ENCODE measurements at places on chromosomes 1 and 21.

GRCh38 chr1:157097692-157098091 lies 1.9 kb downstream of the ETV3L start:
- no peak for DNase-seq

- no peak for DNase-seq
Observed at GRCh38 chr1:177925006-177925405, 44.9 kb downstream of the SEC16B start.

- no peak for DNase-seq
Observed at GRCh38 chr1:116927049-116927798, 17.5 kb downstream of the PTGFRN start.

DNA sequence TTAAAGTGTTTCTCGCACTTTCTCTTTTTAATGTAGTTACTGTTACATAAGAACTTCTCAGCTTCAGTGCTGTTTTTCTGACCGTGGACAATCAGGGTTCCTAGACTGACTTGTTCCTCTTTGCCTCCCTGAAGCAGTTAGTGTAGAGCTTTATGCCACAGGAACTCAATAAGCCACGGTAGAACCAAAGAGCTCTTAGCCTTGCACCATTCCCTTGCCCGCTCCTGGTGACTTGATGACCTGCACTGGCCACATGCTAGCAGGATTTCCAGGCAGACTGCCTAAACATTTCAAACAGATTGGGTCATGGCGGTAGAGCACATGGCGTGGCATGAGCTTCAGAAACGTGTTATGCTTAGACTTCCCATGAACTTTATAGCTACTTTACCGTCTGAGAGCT lies 18.8 kb upstream of the FASLG start:
- DNase-seq: no peak

DNA sequence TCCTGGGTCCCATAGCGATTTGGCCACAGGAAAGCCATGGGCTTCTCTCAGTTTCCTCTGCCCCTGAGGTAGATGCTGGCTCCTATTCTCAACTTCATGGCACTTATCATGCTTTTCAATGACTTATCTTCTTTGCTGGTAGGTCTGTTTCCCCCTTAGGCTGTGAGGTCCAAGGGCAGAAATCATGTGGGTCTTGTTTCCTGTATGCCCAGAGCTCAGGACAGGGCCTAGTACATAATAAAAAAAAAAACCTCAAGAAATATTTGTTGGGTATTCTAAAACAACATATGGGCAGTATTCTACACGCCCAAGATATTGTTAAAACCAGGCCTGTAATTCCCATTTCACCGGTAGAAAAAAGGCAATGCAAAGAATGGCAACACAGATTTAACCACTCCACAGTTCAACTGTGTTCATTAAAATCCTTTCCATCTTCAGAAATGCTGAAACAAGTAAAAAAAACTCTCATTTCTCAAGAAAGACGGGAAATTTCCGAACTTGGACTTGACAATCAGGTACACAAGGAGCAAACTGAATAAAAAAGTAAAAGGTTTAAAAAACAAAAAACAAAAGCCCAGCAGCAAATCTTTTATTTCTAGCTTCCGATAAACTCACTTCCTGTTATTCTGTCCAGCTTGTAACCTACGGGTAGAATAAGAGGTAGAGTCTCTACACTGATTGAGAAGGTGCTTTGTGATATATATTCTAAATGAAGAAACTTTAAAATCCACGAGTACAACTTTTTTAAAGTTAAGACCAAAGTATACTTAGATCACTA lies 6.3 kb upstream of the TDRD10 start:
- no peak for DNase-seq

DNA sequence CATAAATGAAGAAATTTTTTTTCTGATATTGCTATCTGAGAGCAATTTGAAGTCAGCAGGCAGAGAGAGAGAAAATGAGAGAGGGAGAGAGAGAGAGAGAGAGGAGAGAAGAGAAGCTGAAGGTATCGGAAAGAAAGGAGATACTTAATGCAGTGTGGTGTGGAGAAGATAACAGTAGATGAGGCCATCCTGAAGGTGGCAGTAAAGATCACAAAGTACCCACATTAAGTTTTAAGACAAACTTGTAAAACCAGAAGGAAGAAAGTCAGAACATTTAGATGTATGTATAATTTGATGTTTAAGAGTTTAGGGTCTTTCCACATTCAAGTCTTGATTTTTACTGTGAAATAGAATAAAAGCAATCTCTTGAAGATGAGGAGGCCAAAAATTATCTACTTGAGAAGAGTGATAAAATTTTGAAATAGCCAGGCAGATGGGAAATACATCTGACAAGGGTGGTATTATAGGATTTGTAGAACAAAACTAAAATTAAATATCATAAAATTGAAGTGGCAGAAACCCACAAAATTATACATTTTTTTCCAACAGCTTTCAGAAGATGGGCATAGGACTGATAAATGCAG lies 1753.4 kb downstream of the MRPL39 start:
- DNase-seq: peak; percentile 22

GRCh38 chr1:205650241-205650640 lies 18.4 kb upstream of the ELK4 start:
- no peak for DNase-seq

DNA sequence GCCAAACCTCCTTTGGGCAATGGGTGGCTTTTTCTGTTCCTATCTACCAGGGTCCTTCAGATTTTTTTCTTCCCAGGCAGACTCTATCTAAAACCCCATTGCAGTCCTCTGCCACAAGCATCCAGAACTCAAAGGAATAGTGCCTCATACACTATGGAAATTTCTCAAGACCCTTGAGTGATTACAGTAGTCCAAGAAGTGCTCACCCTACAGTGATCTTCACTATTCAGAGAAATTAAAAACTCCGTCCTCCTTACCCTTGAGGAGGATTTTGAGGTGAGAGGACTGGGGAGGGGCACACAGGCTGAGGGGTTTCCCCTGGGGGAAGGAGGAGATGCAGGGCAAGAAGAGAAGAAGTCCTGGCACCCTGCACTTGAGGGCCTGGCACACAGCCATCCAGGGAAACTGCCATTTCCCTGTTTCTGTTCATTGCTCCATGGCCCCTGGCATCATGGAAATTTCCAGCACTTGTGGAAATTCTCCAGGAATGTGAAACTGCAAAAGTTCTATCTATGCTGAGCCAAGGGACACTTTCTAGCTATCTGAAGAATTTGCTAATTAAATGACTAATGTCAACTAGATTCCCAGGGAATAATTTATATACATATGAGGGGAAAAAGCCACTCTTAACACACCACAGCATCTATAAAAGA lies 102.5 kb upstream of the ATP1B1 start:
- DNase-seq: no peak

DNA sequence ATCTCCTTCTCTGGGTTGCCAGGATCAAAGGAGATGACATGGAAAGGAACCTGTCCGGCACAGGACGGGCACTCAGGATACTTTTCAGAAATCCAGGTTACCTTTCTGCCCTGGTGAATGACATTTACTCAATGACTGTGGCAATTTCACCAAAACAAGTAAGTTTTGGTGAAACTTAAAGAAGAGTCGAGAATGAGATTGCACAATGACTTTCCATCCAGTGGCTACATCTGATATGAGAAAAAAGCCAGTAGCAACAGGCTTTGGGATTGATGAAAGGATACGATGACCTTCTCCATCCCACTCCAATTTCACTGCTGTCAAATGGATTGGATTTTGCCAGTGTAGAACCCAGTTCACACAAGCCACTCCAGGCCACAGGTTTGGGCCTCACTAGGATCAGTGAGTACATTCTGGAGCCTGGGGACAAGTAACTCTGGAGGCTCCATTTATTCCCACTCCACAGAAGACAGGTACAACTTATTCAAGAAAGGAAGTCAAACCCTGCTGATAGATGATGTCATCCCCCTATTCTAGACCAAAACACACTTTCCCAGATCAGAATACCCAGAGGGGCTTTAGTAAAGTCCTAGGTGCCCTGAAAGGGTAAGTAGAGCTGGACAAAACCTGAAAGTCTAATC lies 63.3 kb downstream of the PLPP3 start:
- DNase-seq: no peak

DNA sequence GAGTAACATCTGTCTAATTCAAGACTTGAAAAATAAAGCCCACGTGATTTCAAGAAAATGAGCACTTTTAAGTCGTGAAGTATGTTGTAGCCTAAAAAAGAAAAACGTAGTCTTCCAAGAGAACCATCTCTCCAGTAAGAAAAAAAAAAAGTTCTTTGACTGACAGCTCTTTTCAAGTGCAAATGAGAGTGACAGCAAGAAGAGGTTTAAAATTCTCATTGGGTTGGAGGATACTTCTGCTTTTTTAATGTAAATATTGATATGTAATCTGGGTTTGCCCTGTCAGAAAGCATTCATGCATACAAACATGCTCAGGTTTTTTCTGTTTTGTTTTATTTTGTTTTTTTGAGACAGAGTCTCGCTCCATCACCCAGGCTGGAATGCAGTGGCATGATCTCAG lies 32.3 kb upstream of the PRDM2 start:
- DNase-seq: no peak

Data from COR-L47 (cell line).